ENCODE measurements at places on chromosomes 6 and 20. TPM values are rescaled to one million over a fixed set of nuclear protein-coding genes. Genes with fewer than 3 reads are reported as not detected.

RAET1L gene
- total RNA-seq, result 8.3 TPM

DNA sequence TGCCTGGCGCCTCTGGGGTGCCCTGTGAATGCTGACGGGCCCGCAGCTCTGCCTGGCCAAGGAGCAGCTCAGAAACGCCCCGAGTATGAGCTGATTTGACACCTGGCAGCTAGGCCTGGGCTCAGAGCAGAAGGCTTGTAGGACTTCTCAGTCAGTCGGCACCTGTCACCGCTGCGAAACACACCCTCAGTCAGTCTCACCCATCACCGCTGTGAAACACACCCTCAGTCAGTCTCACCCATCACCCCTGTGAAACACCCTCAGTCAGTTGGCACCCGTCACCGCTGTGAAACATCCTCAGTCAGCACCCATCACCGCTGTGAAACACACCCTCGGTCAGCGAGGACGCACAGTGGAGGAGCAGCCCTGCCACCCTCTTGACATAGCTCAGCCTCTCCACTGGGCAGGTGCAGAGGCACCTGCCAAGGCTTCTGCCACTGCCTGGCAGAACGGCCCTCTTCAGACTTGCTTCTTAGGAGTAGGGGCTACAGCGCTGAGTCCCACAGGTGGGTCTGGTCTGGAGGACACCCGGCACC lies 109.0 kb downstream of the PSMB1 start:
- H3K27ac ChIP-seq, result no peak overlapping the region
- DNase-seq, result no peak
- no peak overlapping the region for H3K4me3 ChIP-seq

PLN gene
- 33.9 TPM for total RNA-seq

- no peaks in the 10 kb centered on the region for H3K36me3 ChIP-seq
- H3K4me3 ChIP-seq, result no peak overlapping the region
- H3K27me3 ChIP-seq, result no peaks in the 10 kb centered on the region
- H3K4me1 ChIP-seq, result no peaks in the 10 kb centered on the region
These were observed 370.7 kb upstream of the TSHZ2 start for GRCh38 chr20:52601295-52601971.

- no peak for DNase-seq
- H3K36me3 ChIP-seq, result no peaks in the 10 kb centered on the region
- no peaks in the 10 kb centered on the region for H3K27me3 ChIP-seq
These were observed 3.8 kb downstream of the MTCL3 start for GRCh38 chr6:127515234-127515793.
